ENCODE measurements at places on chromosomes 1 and 21. TPM values are rescaled to one million over a fixed set of nuclear protein-coding genes. Genes with fewer than 3 reads are reported as not detected.

The ETV3L gene
- not detected for total RNA-seq

The FGR gene
- not detected for total RNA-seq

The CELF3 gene
- total RNA-seq, result not detected

The CD1C gene
- total RNA-seq, result not detected

The ATP8B2 gene
- total RNA-seq, result 98.5 TPM

The FCAMR gene
- total RNA-seq, result not detected

The TNFAIP8L2 gene
- not detected for total RNA-seq

The ZSCAN20 gene
- 5.2 TPM for total RNA-seq

The EPS8L3 gene
- not detected for total RNA-seq

GRCh38 chr1:48227165-48228013 lies 4.9 kb downstream of the SLC5A9 start:
- H3K36me3 ChIP-seq, result no peaks in the 10 kb centered on the region
- H3K4me3 ChIP-seq, result no peak overlapping the region
- H3K27ac ChIP-seq, result no peak overlapping the region

GRCh38 chr1:57319791-57320190 lies 104.1 kb downstream of the DAB1 start:
- H3K4me3 ChIP-seq, result no peak overlapping the region
- H3K4me1 ChIP-seq, result peaks cover 4% of the 10 kb centered on the region
- no peaks in the 10 kb centered on the region for H3K36me3 ChIP-seq
- no peak for DNase-seq

- no peak overlapping the region for H3K4me3 ChIP-seq
- no peak for DNase-seq
- H3K27me3 ChIP-seq, result no peaks in the 10 kb centered on the region
- H3K36me3 ChIP-seq, result no peaks in the 10 kb centered on the region
These were observed 33.0 kb upstream of the EPS8L3 start for GRCh38 chr1:109796484-109797302.

DNA sequence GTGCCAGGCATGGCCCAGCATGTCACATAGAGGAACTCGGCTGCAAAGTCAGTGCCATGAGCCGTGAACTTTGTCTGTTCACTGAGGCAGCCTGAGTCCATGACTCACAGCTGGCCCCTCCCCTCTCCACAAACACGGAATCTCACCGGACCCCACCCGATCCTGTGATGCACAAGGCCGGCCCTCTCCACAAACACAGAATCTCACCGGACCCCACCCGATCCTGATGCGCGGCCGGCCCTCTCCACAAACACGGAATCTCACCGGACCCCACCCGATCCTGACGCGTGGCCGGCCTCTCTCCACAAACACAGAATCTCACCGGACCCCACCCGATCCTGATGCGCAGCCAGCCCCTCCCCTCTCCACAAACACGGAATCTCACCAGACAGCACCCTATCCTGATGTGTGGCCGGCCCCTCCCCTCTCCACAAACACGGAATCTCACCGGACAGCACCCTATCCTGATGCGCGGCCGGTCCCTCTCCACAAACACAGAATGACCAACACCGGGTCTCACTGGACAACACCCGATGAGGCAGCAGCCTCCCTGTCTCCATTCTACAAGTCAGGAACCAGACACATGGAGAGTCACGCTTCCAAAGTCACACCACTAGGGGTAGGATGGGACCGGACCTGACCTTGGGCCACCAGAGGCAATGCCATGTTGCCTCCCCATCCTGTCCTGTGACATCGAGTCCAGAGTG lies 39.6 kb upstream of the GPR153 start:
- H3K4me3 ChIP-seq, result no peak overlapping the region
- H3K27me3 ChIP-seq, result no peaks in the 10 kb centered on the region
- H3K36me3 ChIP-seq, result peaks cover 1% of the 10 kb centered on the region
- H3K4me1 ChIP-seq, result peaks cover 3% of the 10 kb centered on the region
- no peak for DNase-seq

DNA sequence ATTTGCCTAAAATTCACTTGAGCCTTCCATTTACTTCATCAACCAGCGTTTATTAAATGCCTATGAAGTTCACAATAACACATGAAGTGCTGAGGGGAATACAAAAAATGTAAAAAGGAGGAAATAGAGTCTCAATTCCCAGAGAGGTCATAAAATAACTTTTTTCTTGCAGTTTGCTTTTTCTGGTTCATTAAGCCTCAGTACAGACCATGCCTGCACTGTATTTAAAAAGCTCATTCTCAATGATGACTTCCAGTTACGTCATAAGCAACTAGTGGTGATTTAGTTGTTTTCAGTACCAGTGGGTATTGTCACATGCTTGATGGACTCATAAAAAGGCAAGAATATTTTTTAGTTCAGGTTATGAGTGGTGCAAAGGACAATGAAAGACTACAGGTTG lies 160.1 kb upstream of the UBE2U start:
- DNase-seq, result no peak
- no peaks in the 10 kb centered on the region for H3K36me3 ChIP-seq
- H3K27me3 ChIP-seq, result no peaks in the 10 kb centered on the region
- peak overlapping the region; percentile 89 for H3K27ac ChIP-seq

- no peaks in the 10 kb centered on the region for H3K4me1 ChIP-seq
- H3K27ac ChIP-seq, result no peak overlapping the region
- peaks cover 9% of the 10 kb centered on the region for H3K27me3 ChIP-seq
- DNase-seq, result no peak
These were observed 582 bp downstream of the TRPM2 start for GRCh38 chr21:44354001-44354405.

GRCh38 chr1:223645903-223646302 lies 19.6 kb downstream of the CAPN8 start:
- H3K27ac ChIP-seq, result no peak overlapping the region
- no peaks in the 10 kb centered on the region for H3K36me3 ChIP-seq
- peaks cover 23% of the 10 kb centered on the region for H3K27me3 ChIP-seq
- DNase-seq, result no peak

DNA sequence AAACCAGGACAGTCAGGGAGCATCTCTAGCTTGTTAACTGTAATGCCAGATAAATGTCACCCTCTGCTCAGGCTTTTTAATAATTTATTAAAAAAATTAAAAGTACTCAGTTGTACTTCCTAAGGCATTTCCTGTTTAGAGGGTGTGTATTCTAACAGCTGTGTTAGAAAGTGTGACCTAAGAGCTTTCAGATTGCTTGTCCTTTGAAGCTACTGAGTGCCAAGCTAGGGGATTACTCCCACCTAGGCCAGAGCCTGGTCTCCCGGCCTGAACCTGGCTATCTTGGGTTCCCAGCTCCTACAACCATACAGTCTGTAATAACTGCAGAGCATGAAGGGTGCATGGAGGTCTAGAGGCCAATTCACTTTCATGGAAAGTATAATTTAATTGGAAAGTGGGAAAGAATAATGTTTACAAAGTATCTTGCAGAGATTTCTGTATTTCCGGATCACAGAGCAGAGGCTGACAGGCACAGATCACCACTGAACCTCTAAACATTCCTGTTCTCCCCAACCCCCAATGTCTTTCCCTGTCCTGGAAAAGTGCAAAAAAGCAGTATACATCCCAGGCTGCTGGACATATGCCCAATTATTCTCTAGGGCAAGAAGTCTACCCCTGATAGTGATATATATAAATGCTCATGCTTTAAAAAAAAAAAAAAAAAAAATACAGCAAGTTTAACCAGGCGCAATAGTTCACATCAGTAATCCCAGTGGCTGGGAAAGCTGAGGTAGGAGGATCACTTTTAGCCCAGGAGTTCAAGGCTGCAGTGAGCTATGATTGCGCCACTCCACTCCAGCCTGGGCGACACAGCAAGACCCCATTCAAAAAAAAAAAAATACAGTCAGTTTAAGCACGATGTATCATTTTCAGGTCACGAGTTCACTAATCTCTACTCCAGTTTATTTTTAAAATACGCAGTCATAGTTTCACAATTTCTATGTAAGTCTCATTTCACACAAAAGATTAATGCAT lies 36.7 kb upstream of the RAP1A start:
- DNase-seq, result no peak
- no peak overlapping the region for H3K27ac ChIP-seq
- no peaks in the 10 kb centered on the region for H3K36me3 ChIP-seq
- no peaks in the 10 kb centered on the region for H3K4me1 ChIP-seq

DNA sequence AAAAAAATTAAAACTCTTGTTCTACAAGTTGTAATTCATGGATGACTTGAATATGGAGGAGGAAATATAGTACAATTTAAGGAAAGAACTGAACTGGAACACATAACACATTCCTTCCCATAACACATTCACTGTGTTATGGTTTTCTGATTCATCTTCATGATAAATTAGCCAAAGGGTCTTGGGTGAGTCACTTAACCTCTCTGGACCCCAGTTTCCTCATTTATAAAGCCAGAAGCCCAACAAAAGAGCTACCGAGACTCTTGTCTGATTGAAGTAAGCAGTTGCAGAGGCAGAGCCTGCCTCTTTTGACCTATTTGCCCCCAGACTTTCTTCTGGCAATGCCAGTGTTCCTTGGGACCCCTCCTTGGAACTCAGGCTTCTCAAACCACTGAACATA lies 161.9 kb upstream of the KCTD3 start:
- H3K27ac ChIP-seq, result no peak overlapping the region
- H3K4me1 ChIP-seq, result no peaks in the 10 kb centered on the region
- H3K27me3 ChIP-seq, result no peaks in the 10 kb centered on the region
- H3K4me3 ChIP-seq, result no peak overlapping the region
- no peaks in the 10 kb centered on the region for H3K36me3 ChIP-seq

- no peak overlapping the region for H3K27ac ChIP-seq
- H3K4me3 ChIP-seq, result no peak overlapping the region
- no peaks in the 10 kb centered on the region for H3K36me3 ChIP-seq
- H3K27me3 ChIP-seq, result no peaks in the 10 kb centered on the region
These were observed 249.2 kb downstream of the TOMM20 start for GRCh38 chr1:234879147-234880080.

DNA sequence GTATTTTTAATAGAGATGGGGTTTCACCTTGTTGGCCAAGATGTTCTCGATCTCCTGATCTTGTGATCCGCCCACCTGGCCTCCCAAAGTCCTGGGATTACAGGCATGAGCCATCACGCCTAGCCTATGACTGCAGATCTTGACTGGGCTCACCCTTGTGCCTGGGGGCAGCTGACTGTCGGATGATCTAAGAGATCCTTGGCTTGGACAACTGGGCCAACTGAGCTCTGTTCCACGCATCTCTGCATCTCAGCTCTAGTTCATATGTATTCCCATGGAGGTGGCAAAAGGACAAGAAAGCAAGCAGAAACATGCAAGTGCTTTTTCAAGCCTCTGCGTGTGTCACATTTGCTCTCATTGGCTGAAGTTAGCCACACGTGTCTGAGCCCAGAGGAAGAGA lies 75.8 kb upstream of the SELENON start:
- H3K4me3 ChIP-seq, result no peak overlapping the region
- peaks cover 36% of the 10 kb centered on the region for H3K4me1 ChIP-seq
- H3K27ac ChIP-seq, result no peak overlapping the region
- no peak for DNase-seq
- H3K36me3 ChIP-seq, result peaks cover 9% of the 10 kb centered on the region

DNA sequence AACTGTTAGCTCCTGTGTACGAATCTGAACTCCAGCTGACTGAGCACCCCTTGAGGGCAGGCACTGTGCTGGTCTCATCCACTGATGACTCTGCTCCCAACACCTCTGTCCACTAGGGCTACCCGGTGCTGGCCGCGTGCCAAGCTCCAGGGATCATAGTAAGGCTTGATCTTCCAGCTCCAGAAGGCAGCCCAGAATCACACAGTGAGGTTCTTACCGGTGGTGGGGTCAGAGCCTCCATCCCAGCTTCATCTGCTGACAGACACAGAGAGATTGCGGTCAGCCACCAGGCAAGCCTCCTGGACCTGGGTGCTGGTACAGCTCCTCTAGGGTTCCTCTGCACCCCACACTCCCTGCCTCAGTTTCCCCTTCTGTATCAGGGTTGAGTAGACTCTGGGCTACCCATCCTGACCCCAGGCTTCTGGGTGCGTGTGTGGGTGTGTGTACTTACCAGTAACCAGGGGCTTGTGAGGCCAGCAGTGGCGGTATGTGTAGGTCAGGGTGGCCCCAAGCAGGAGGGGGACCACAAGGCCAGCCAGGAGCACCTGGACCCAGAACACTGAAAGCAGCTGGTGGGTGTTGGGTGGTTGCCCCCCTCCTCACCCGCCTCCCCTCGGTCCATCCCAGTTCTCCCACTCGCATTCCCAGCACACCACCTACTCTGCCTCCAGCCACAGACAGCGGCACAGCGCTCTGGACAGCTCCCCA lies 3.4 kb downstream of the TNFRSF25 start:
- no peak overlapping the region for H3K4me3 ChIP-seq
- no peak for DNase-seq
- no peaks in the 10 kb centered on the region for H3K4me1 ChIP-seq
- no peaks in the 10 kb centered on the region for H3K27me3 ChIP-seq

DNA sequence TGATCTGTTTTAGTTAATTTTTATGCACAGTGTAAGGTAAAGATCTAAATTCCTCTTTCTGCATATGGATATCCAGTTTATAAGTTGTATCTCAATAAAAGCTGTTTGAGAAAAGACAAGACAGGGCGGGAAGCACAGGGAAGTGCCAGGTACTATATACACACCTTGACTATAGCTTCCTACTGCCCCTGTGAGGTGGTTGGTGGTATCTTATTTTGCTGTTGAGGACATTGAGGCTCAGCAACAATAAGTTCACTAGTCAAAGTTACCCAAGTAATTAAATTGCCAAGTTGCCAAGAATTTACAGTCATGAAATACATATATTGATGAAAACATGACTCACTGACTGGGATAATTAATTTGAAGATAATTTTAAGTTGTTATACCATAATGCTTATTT lies 109.1 kb downstream of the CD247 start:
- peaks cover 39% of the 10 kb centered on the region for H3K36me3 ChIP-seq
- no peak for DNase-seq
- H3K4me1 ChIP-seq, result no peaks in the 10 kb centered on the region
- H3K4me3 ChIP-seq, result no peak overlapping the region
- H3K27ac ChIP-seq, result no peak overlapping the region

DNA sequence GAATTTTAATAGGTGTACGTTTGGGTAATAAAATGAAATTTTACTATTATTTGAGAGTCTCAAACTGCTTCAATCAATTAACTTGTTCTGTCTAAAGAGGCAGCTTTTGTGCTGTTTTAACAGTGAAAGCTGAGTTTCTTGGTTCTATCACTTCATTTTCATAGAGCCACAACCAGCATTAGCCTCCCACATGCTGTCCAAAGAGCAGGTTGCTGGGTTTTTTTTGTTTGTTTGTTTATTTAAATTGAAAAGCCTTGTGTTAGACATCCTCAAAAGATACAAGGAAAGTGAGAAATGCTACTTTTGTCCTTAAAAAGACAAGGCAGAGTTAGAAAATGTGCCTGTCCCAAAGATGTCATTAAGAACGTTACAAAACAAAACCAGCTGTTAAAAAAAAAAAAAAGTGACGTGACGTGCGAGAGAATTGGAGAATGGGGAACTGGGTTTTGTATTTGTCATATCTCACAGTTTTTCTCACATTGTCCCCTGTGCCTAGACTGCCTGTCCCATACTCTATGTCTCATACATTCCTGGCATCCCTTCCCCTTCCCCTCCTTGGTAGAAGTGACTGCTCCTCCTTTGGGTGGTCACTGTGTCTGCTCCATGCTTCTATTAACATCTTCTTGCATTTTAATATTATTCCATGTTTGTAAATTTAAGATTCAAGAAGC lies 63.1 kb upstream of the CD34 start:
- DNase-seq, result no peak
- peaks cover 7% of the 10 kb centered on the region for H3K4me1 ChIP-seq
- no peaks in the 10 kb centered on the region for H3K36me3 ChIP-seq
- no peak overlapping the region for H3K4me3 ChIP-seq
- H3K27me3 ChIP-seq, result peaks cover 52% of the 10 kb centered on the region
- no peak overlapping the region for H3K27ac ChIP-seq

GRCh38 chr1:206969090-206969489 lies 1.2 kb downstream of the FCAMR start:
- peaks cover 24% of the 10 kb centered on the region for H3K27me3 ChIP-seq
- DNase-seq, result no peak
- H3K27ac ChIP-seq, result no peak overlapping the region
- H3K4me1 ChIP-seq, result no peaks in the 10 kb centered on the region
- H3K4me3 ChIP-seq, result no peak overlapping the region

GRCh38 chr1:107940017-107940577 lies 24.9 kb downstream of the VAV3 start:
- no peak for DNase-seq
- H3K27ac ChIP-seq, result no peak overlapping the region
- H3K36me3 ChIP-seq, result no peaks in the 10 kb centered on the region

All from osteocyte (in vitro differentiated cells).